ENCODE measurements at places on chromosomes 5 and 9. TPM values are rescaled to one million over a fixed set of nuclear protein-coding genes. Genes with fewer than 3 reads are reported as not detected.

PTPA gene
- 114 TPM for total RNA-seq

GNA14 gene
- total RNA-seq, result 72.2 TPM

NEURL1B gene
- 3.5 TPM for total RNA-seq

LMBRD2 gene
- 5.8 TPM for total RNA-seq

Measured in dermis microvascular lymphatic vessel endothelial cell (primary cell).